ENCODE measurements at places on chromosomes 3 and 15.

- no peak for DNase-seq
Measured at GRCh38 chr3:101039285-101039684, 46.1 kb upstream of the ABI3BP start.

DNA sequence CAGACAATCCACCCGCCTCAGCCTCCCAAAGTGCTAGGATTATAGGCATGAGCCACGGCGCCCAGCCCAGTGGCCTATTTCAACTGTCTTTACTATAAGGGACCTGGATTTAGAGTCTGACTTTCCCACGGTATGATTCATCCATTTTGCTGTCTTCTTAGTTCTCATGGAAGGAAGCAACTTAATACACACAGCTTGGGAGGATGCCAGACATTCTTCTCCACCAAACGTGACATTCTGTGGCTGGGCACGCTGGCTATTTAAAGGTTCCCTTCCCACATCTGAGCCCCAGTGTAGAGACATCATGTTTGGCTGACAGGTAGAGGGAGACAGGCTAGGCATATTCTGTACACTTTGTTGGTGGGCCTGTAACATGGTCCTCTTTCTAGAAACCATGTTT lies 26.2 kb downstream of the FAM43A start:
- DNase-seq = no peak

DNA sequence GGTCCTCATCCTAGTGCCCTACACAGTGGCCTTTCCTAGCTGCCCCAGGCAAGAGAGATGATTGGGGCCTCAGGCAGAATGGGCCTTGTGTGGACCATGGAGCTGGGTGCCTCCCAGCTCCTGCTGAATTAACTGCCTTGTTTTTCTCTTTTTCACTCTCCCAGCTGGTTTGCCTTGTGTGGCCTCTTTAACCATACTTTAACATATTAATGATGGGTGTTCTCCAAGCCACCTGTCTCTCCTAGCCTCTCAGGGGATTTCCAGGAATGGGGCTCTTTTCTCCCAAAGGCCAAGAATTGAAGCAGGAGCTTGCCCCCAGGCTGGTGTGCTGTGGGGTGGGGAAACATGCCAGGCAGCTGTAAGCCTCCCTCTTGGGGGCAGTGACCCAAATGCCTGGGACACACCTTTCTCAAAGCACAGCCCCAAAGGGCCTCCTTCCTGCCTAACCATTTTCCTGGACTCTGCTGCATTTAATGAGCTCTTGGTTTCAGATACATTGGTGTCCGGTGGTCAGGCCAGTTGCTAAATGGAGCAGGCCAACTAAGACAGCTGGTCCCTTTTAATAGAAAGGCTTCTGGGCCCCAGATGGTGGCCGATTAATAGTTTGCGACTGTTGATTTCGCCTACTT lies 5.6 kb downstream of the ALPK3 start:
- no peak for DNase-seq

GRCh38 chr3:111906656-111907055 lies 47.6 kb downstream of the PHLDB2 start:
- DNase-seq = no peak

- DNase-seq = no peak
Measured at GRCh38 chr3:42635111-42635510, 18.4 kb upstream of the ZBTB47 start.
